Activated T-cell treated with anti-CD3 and anti-CD28 coated beads, Interleukin-2, amount 50 U/mL, for 48 hours (primary cell): ENCODE measurements at places on chromosomes 6 and 20.

- no peak for DNase-seq
These were observed 50.4 kb downstream of the TCP11 start for GRCh38 chr6:35090734-35091133.

DNA sequence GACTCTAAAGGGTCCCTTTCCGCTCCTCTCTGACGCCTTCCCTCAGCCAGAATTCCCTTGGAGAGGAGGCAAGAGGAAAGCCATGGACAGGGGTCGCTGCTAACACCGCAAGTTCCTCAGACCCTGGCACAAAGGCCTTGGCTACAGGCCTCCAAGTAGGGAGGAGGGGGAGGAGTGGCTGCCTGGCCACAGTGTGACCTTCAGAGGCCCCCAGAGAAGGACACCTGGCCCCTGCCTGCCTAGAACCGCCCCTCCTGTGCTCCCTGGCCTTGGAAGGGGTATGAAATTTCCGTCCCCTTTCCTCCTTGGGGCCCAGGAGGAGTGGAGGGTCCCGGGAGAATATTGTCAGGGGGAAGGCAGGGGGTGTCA lies 2.7 kb downstream of the VEGFA start:
- peak; percentile 37 for DNase-seq

DNA sequence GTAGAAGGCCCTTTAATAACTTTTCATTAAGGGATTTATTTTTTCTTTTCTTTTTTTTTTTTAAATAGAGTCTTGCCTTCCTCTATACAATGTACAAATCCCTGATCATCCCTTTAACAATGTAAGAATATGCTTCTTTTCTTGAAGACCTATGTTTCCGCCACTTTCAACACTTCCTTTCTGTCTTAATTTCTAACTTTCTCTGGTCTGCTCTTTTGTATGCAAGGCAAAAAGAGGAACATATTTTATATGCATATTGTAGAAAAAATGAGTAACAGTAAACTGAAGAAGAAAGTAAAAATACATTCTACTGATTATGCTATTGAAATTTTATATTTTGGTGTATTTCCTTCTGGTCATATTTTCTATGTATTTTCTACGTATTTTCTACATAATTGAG lies 484.7 kb downstream of the TFAP2B start:
- DNase-seq = no peak

- DNase-seq = no peak
These were observed 58.2 kb downstream of the MOCS1 start for GRCh38 chr6:39876111-39876510.

- no peak for DNase-seq
These were observed 44.8 kb downstream of the MAP3K5 start for GRCh38 chr6:136747507-136747906.

DNA sequence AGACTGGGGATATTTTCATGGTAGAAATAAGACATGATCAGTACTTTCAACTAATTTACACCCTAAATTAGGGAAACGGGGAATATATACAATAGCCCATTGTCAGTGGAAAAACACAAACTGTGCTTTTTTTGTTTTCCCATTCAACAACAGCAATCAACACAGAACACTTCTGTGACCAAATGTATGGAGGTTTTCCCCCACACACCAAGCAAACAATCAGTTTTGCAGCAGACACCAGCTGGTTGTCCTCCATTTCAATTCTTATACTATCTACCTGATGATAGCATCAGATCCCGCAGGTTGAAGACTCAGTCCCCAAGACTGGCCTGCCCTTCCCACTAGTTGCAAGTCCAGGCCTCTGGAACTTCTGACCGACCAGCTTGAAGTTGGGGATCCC lies 4.5 kb downstream of the HINT3 start:
- no peak for DNase-seq

GRCh38 chr6:155377061-155377460 lies 62.8 kb upstream of the TFB1M start:
- DNase-seq = no peak

DNA sequence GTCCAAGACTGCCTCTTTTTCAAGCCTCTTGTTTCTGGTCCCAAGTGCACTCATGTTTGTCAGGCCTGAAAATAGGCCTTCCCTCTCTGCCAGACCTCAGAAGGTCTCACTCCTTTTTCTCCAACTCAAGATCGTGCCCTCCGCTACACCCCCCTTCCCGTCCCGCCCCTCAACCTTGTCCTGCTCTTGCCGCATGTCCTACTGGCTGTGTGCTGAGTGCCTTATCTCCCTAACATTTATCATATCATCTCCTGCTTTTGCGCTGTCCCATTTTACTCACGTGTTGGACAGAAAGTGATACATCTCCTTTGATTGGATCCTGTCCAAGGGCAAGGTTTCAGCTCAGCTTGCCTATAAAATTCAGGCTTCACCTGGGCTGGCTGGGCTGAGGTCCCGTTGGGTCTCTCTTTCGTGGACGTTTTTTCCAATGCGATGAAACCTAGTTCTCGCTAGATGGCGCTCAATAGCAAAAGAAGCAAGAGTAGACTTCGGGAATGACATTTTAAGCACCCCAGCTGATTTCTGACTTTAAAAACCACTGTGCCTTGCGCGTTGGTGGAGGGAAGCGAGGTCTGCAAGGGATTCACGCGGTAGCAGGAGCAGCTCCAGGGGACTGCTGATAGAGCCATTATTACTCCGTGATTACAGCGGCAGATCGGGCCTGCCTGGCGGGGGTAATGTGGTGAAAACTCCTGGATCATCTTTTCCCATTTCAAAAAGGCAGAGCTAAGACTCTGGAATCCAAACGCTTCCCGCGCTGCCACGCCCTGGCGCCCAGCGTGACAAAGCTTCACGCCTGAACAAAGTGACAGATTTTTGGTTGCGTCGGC lies 137.6 kb downstream of the IMPG1 start:
- DNase-seq = peak; percentile 38

GRCh38 chr6:81838724-81839426 lies 86.4 kb upstream of the TENT5A start:
- no peak for DNase-seq

- DNase-seq = peak; percentile 28
These were observed 34.3 kb upstream of the TCF21 start for GRCh38 chr6:133854364-133855275.

DNA sequence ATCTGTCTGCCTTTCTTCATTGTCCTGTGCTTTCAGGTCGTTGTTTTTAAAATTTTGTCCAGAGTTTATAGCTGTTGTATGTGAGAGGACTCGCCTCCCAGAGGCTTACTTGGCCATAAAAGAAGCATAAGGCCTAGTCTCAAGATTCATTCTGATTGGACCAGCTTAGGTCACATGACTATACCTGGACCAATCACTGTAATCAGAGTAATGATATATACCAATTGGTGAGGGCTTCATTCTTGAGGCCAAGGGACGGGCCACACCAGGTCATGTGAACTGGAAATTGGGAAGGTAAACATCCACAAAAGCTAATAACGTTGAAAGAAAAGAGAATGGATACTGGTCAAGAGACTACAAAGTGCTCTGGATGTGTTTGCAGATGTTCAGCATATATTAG lies 141.4 kb upstream of the SULF2 start:
- no peak for DNase-seq

- no peak for DNase-seq
These were observed 269.8 kb downstream of the CDH4 start for GRCh38 chr20:61521687-61522420.

DNA sequence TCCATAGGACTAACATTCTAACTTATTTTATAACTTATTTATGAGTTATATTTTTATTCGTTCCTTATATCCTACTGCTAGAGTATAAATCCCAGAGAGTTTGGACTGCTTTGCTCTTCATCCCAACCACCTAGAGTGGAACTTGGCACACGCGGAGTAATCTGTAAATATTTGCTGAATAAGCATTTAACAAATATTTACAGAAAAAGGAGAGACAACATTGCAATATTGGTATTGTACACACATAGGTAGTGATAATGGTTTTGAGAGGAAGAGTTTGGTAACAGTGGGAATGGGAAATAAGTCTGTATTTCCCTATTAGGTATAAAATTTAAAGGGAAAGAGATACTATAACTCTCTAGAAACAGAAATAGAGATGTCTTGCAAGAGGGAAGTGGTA lies 634.8 kb upstream of the CITED2 start:
- no peak for DNase-seq

DNA sequence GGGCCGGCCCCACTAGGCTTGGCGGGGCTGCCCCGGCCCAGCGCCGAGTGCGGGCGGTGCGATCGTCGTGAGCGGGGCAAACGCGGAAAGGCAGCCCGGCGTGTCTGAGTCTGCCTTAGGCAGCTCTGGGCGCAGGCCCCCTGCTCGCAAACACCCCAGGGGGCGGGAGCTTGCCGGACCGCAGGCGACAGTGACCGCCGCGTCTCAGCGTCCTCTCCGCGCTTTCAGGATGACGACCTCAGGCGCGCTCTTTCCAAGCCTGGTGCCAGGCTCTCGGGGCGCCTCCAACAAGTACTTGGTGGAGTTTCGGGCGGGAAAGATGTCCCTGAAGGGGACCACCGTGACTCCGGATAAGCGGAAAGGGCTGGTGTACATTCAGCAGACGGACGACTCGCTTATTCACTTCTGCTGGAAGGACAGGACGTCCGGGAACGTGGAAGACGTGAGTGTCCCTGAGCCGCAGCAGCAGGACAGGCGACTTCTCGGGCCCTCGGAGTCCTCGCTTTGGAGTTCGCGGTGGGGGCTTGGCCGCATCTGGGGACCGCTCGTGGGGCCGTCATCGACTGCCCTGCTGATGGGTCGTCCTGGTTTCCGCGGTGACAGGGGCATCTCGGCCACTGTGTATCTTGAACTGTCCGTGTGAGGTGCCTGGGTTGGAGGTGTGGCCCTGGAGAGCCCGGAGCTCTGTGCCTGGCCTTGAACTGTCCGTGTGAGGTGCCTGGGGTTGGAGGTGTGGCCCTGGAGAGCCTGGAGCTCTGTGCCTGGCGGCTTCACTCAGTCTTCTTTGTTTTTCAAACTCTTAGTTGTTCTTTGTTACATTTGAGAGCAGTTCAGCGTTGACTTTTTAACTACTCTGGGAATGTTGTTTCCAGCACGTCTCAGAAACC lies 786 bp downstream of the ADRM1 start:
- peak; percentile 47 for DNase-seq

DNA sequence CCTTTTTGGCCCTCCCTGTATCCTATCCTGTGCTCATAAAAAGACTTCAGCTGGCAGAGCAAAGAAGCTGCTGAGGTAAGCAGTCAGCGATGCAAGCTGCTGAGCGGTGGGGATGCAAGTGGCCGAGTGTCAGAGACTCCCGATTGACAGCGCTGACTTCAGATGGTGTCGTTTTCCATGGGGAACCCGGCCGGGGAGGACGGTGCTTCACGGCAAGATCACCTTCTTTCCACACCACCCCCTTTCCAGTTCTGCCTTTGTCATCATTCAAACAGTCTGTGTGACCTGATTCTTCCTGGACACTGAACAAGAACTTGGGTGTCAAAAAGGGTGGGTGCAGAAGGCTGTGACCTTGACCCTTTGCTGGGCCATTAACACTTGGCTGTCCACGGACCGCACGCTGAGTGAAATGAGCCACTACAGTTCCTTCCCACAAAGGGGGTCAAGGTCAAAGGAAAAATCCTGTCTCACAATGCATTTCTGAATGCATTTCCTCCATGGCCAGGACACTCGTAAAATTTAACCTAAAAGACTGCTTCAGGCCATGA lies 52.9 kb upstream of the UNC93A start:
- DNase-seq = no peak

GRCh38 chr6:79574630-79575225 lies 37.5 kb upstream of the LCA5 start:
- no peak for DNase-seq

DNA sequence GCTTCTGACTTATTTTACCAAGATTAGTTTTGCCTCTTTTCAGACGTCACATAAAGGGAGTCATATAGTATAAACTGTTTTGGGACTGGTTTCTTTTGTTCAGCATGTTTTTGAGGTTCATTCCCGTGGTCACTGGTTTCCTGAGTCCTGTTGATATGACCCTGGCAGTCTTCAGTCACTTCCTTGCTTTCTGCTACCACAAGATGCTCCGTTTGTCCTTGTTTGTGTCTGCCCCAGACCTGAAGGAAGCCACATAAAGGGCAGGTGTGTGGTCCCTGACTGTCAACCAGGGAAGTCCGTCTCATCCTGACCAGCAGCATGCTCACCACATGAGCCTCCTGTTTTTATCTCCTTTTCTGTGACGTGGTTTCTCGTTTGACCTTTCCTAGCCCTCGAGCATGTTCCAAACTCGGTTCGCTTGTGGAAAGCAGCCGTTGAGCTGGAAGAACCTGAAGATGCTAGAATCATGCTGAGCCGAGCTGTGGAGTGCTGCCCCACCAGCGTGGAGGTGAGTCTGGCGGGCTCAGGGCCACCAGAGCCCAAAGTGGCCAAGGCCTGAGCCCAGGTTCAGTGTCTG lies 26.1 kb upstream of the C20orf204 start:
- DNase-seq = no peak

DNA sequence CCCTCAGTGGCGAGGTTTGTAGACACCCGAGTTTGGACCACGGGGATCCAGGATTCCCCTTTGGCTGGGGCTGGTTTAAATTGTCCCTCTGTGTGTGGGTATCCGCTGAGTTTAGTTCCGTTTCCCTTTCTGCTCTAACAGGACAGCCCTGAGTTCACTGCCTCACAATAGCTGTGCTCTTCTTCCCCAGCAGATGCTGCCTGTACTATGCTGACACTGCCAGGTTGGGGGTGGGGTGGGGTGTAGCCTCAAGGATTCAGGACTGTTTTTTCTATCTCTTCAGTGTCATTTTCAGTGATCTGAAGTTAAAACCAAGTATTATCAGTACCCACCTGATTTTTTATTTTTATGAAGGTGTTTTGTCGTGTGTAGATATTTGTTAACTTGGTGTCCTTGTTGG lies 655.0 kb downstream of the COL12A1 start:
- no peak for DNase-seq

DNA sequence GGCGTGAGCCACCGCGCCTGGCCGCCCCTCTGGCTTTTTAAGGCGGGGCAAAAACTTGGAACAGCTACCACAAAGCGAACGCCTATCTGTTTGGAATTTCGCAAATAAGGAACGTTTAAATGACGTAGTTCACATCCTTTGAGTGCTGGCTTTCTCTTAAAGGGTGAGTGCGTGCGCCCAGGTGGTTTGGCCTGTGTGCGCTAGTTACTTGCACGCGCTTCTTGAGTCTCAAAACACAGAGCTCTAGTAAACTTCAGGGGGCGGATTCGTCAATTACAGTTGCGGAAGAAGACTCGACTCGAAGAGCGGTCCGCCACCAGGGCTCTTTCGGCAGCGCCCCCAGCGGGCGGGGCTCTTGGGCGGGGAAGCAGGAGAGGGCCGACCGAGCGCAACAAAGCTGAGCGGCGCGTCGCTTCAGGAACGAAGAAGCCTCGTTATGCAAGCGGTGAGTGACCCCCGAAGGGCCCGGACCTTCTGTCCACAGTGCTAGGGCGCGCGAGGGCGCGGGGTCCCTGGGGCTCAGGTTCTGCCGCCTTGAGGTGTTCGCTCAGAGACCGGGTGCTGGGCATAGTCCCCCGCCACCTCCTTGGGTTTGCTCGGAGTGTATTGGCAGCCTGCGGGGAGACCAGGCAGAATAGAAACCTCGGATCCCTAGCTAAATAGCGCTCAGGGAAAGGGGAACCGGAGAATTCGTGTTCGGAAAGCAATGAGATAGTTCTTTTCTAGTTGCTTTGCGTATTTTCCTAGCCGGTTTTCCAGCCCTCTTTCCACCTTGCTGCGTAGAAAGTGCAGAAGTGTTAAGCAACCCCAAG lies at the start of gene SYCP2L:
SYCP2L (plus strand) TSS at position 362 of the 812 bp plus-strand sequence; CDS start at position 437, 75 bp downstream.
- DNase-seq = peak; percentile 64

GRCh38 chr6:163259689-163260088 lies 154.8 kb upstream of the QKI start:
- DNase-seq = no peak
